ENCODE measurements at places on chromosomes 4 and X.

- DNase-seq = no peak
These were observed 34.0 kb upstream of the PPARGC1A start for GRCh38 chr4:23923840-23924239.

GRCh38 chrX:21479695-21480270, 105.6 kb downstream of the CNKSR2 start:
- no peak for DNase-seq

- DNase-seq = no peak
These were observed 34.4 kb downstream of the NEXMIF start for GRCh38 chrX:74890676-74891430.

DNA sequence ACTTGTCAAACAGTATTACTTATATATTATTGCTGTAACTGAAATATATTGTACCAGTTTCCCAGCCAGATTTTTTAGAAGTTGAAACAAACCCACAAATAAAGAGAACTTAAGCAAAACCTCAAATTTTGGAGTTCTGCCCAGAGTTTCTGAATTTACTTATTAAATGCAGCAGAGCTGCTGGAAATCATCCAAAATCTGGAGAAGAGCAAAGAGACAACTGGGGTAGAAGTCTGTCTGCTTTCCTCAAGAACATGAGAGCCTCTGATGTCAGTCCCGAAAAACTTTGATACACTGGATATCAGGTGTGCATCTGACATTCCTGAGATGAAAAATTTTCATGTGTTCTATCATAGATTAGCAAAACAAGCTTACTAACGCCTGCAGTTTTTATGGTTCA, 325.9 kb downstream of the NR3C2 start:
- no peak for DNase-seq

DNA sequence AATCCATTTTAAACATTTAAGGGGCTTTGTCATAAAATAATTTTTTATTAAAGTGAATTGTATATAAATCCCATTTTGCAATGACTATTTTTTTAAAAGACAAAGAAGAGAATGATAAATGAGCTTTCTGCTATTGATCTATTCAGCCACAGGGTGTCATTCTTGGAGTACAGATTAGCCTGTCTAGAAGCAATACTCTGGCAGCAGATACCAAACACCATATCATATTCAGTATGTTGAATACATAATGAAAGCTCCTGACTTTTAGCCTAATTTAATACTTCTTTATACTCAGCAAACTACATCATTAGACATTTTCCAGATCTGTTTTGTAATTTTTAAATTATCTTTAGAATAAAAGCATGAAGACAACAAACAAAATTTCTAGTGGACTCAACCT, 496.3 kb downstream of the PDGFC start:
- DNase-seq = no peak

- no peak for DNase-seq
These were observed 870.2 kb downstream of the C4orf33 start for GRCh38 chr4:129966175-129966574.
